Cortex of kidney (tissue), 1 donor: ENCODE measurements at places on chromosomes 4 and X.

GRCh38 chr4:59655996-59656395, 1544.1 kb upstream of the ADGRL3 start:
- no peak for DNase-seq

DNA sequence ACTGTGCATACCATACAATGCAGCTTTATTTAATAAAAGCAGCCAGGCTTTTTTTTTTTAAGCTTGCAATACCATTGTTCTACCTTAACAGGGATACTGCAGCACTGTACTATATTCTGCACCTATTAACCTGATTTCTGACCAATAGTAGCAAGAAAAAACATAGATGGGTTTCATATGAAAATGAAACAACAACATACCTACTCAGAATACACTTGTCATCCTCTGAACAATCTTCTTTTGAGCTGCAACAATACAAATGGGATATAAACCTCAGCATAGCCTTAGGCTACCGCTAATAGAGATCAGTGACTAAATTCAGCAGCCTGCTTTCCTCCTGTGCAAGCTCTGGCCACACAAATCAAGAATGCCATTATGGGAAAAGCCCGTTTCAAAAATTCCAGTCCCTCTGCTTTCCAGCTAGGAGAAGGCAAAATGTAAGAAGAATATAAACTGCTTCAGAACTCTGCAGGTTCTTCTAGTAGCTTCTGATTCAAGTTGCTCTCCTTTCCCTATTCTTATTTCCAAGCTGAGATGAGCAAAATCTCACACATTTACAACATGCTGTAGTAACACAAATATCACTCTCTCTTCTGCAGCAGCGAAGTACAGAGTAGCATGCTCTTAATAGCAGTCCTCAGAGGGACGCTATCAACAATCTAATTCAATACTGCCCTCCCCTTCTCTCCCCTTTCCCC, 143.4 kb downstream of the KLHL13 start:
- DNase-seq, result no peak

GRCh38 chrX:17405225-17405969, 30.4 kb downstream of the NHS start:
- no peak for DNase-seq

GRCh38 chr4:74327762-74328161, 19.5 kb downstream of the EPGN start:
- no peak for DNase-seq
